ENCODE measurements at places on chromosomes 11 and 22.

- DNase-seq = no peak
These were observed 4.7 kb upstream of the RAD9A start for GRCh38 chr11:67387069-67387468.

DNA sequence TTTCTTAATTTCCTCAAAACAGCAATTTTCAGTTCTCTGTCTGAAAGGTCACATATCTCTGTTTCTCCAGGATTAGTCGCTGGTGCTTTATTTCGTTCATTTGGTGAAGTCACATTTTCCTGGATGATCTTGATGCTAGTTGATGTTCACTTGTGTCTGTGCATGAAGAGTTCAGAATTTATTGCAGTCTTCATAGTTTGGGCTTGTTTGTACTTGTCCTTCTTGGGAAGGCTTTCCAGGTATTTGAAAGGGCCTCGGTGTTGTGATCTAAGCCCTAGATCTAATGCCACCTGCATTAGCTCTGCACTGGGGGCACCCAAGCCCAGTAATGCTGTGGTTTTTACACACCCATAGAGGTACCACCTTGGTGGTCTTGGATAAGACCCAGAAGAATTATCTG is 228.9 kb downstream of the GUCY1A2 start:
- DNase-seq = no peak

DNA sequence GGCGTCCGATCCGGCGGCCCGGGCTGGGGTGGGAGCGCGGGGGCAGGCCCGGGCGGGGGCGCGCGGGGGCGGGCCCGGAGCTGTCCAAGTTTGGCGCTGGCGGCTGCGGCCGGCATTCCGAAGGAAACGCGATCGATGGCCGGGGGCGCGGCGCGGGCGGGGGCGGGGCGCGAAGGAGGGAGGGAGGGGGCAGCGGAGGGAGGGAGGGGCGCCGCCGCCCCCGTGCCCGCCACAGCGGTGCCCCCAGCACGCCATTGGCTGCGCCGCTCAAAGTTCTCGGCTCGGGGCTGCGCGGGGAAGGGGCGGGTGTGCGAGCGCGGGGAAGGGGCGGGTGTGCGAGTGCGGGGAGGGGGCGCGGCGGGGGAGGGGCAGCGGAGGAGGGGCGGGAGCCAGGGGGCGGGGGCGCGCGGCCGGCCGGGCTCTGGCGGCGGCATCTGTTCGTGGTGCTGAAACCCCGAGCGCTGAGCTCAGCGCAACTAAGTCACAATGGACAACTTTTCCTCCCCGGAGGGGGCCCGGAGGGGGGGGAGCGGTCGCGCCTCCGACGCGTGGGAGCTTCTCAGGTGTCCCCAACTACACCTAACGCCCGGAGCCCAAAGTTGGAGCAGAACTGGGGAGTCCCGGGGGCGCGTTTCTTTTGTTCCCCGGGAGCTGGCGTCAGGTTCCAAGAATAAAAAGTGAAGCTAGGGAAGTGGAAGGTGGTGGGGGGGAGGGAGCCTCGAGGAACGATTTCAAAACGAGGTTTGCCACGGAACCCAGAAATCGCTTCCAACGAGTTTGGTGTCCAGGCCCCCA is 2.2 kb downstream of the PHF21B start:
- no peak for DNase-seq

- DNase-seq = no peak
These were observed 185.4 kb upstream of the CNTN5 start for GRCh38 chr11:98835335-98835734.

DNA sequence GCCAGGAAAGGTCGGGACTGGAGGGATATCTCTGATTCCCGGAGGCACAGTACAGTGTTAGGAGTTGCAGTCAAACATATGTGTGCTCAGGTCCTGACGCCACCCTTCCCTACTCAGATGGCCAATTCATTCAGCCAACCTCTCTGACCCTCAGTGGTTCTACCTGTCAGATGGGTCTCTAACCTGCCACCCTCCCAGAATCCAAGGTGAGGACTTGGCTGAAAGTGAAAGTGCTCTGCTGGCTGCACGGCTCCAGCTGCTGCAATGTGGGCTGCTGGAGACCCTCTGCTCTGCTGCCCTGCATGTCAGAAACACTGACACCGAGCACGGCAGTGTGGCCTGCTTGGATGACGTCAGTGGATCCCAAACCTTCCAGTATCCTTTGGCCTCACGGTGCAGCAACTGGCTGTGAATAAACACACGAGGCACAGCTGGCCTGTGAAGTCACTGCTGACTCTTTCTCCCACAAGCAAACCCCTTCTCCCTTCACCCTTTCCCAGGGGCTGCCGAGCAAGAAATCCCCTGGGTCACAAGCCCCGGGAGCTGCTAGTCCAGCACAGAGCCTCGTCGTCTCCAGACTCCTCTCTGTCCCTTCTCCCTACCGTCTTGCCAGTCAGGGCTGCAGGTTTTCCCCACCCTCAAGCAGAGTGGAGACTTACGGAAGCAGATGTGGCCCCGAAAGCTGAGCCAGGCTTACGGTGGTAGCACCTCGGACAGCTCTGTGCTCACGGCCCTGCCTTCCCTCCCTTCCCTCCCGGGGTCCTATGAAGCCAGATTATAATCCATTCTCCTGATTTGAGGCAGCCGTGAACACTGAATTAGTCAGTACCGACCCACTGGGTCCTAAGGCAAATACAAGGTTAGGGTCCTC is 24.3 kb downstream of the KIAA0930 start:
- no peak for DNase-seq

DNA sequence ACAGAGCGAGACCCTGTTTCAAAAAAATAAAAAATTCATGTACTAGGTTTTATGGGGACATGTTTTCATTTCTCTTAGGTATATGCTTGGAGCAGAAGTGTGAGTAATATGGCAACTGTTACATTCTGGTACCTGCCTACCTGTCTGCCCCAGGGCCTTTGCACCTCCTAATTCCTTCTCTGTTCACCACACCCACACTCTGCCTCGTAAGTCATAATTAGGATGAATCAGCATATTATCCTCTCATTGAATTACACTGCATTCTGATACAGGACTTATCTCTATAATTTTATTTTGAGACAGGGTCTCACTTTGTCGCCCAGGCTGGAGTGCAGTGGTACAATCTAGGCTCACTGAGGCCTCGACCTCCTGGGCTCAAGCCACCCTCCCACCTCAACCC is 3.1 kb upstream of the RAPSN start:
- DNase-seq = no peak

- no peak for DNase-seq
These were observed 9.6 kb downstream of the NEAT1 start for GRCh38 chr11:65432100-65432650.

DNA sequence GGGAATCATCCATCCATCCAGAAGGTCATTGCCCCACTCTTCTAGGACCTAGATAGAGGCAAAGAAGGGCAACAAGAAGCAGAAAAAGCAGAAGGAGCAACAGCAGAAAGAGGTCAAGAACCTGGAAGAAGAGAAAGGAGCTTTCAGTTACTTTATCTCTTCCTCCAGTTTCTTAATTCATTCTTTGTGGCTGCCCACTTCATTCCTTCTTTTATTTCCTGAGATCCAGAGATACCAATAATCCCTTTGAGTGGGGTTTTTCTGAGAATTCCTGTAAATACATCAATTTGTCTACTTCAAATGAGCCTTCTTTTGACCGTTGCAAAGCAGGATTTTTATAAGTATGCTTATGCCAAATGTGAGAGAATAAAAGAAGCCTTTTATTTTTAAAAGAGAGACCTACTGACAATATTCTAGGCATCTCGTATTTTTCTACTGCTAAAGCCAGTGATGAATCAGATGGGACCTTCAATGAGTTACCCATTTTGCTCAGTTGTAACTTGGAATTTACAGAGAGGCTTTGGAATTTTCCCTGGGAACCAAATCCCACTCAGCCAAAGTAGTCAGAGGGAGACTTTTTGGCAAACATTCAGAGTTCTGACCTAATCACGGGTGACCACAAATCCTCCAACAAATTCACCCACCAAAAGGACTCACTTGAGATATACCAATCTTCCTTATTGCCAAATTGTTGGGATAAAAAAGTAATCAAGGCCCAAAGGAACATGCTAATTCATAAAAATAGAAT is 54.9 kb downstream of the ZC3H12C start:
- no peak for DNase-seq

DNA sequence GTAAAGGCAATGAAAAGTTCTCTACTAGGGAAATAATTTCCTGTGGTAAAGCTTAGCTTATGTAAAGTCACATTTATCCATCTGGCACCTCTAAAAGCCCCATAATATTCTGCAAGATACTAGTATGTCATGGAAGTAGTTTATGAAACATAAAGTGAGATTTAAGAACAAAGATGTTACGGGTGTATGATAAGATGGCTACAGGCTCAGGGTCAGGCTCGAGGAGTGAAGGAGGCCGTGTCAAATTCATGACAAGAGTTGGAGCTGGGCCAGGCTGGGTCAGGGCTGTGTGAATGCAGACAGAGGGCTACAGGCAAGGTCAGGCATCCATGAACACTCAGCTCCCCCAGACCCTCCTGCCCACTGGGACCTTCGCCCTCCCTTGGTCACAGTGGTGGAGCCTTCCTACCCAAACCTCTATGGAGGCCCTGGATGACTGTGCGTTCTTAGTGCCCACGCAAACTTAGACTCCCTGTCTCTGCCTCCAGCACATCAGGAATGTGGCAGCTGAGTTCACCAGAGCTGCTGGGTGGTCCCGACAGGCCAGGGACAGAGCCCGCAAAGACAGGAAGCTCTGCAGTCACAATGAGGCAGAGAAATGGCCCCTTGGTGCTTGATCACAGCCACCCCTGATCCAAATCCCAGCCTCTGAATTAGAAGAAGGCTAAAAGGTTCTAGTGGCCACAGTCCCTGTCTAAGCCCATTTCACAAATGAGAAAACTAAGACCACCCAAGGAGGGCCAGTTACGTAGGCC is 14.8 kb downstream of the IGLL5 start:
- no peak for DNase-seq

DNA sequence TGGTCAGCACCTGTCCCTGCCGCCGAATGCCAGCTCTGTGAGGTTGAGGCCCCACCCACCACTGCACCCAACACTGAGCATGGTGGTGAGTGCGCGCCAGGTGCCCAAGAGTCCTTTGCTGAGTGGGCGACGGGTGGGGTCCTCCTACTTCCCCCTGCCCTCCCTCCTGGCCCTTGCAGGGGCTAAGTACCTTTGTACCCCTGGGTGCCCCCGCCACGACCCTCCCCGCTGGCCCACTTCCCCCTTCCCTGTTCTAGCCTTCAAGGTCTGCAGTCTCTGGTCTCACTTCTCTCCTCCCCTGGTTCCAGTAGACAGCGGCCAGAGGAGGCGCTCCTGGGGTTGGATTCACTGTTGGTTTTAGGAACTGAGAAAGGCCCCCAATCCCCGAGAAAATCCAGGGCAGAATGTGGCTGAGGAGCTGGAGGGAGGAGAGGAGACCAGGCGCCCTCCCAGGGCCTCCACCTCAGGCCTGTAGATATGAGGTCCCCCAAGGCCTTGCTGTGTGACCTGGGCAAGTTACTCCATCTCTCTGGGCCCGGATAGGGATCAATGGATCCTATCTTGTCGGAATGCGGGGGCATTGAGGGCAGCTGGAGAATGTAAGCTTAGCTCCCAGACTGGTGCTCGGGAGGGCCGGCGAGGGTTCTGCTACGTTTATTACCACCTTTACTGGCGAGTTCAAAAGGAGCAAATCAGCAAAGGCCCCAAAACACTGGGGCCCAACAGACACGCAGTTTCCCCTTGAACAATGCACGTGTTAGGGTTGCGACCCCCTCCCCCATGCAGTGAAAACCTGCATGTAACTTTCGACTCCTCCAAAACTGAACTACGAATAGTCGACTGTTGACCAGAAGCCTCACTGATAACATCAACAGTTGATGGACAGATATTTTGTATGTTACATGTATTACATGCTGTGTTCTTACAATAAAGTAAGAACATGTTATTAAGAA is 31.9 kb upstream of the SMIM38 start:
- DNase-seq = peak; percentile 68

GRCh38 chr11:94922321-94923003 is 50.9 kb downstream of the CWC15 start:
- peak; percentile 88 for DNase-seq

DNA sequence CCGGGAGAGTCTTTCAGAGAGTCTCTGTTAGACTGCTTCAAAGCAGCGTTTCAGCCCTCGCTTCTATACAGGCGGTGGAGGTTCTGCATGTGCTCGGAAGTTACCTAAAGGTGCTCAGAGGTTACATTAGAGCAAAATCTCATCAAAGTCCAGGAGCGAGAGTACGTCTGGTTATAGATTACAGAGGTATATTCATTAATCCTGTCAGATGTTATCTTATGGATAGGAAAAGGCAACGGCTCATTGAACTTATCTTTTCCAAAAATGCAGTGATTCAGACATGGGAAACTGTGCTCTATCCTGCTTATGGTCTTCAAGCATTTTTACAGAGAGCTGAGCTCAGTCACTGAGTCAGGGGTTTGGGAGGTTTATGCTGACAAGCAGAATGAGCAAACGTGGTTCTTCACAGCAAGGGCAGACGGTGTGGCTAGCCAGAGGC is 9.1 kb upstream of the ZBED5 start:
- no peak for DNase-seq

GRCh38 chr11:125465255-125465654 is 30.8 kb downstream of the FEZ1 start:
- DNase-seq = no peak

DNA sequence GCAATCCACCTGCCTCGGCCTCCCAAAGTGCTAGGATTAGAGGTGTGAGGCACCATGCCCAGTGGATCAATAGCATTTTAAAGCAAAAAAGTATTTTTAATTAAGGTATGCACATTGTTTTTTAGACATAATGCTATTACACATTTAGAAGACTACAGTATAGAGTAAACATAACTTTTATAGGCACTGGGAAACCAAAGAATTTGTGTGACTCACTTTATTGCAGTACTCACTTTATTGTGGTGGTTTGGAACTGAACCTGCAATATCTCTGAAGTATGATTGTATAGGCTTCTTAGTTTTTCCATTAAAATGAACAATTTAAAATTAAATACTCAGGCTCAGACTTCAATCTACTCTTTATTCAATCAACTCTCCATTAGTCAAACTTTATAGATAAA is 17.5 kb upstream of the CD3E start:
- DNase-seq = no peak

DNA sequence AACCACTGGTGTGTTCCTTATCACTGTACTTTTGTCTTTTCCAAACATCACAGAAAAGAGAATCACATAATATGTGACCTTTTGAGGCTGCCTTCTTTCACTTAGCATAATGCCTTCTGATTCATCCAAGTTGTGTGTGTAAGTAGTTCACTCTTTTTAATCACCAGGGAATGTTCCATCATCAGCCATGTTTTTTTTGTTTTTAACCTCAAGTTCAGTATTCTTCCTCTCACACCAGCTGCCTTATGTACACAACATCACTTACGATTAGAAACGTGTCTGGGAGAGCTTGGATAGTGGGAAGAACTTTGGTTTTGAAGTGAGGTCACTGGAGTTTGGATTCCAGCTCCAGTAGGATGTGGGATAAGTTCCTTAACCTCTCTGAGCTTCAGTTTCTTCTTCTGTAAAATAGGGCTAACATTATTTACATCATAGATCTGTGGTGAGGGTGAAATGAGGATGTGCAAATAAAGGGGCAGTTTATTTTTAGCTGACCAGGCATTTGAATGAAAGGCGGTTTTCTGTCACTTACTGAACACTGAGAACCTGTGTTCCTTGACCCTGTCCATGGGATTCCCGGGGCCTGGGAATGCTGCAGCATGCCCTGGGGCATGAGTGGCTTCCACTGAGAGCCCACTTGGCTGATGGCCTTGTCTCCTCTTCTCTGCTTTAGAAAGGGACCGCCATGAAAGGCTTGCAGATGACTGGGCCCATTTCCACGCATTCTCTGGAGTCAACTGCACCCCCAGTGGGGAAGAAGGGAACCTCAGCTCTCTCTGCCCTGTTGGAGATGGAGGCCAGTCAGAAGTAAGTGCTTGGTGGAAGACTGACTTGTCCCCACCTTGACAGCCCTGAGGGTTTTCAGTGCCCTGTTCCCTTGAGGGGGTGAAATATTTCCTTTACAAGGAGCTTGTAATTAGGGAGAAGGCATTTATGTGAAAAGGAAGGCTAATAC is 92.6 kb downstream of the DEPDC5 start:
- peak; percentile 83 for DNase-seq

GRCh38 chr11:83024270-83024854 is 47.3 kb downstream of the RAB30 start:
- peak; percentile 28 for DNase-seq
